Activated CD8-positive, alpha-beta T cell treated with anti-CD3 and anti-CD28 coated beads for 36 hours (primary cell): ENCODE measurements at places on chromosomes 3 and 15. TPM values are rescaled to one million over a fixed set of nuclear protein-coding genes. Genes with fewer than 3 reads are reported as not detected.

DNA sequence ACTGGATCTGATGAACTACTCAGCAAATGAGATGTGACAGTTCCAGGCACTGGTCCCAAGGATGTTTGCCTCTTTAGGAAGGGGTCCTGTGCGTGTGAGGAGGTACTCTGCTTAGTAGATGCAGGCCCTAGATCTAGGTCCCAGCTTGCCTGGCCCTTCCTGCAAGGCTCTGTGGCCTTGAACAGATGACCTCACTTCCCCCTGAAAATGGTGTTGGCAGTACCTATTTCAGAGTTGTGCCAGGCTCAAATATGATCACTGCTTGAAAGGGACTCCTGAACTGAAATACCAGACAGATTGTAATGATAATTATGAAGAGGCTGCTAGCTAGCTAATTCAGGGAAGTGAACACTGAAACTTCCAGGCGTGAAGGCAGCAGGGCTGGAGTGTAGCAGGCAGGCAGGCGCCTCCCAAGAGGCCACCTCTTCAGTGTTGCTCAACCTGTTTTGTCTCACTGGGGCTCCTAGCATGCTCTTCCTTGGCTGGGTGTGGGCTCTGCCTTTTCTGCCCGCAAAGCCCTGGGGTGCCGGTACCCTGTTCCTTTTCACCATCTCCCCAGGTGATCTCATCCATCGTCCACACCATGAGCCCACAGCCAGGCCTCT is 24.1 kb upstream of the CPNE9 start:
- H3K4me1 ChIP-seq, result no peaks in the 10 kb centered on the region
- no peak for DNase-seq
- no peak overlapping the region for H3K27ac ChIP-seq
- no peaks in the 10 kb centered on the region for H3K27me3 ChIP-seq

DNA sequence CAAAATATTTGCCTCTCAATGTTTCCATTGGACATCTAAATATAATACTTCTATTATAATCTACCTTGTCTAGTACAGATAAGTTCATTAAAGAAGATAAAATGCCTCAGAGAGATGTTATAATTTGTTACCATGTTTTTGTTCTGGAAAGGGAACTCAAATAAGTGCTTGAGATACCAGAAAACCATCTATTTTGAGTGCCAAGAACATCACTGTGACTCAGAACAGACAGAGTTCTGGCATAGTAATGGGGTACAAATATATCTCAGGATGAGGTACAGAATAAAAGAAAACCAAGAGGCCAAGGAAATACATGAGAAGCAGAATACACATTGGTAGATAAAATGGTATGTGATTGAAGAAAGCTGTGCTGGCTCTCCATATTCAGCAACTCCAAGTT is 58.9 kb downstream of the IMPG2 start:
- no peak for DNase-seq
- no peak overlapping the region for H3K4me3 ChIP-seq
- H3K27me3 ChIP-seq, result no peaks in the 10 kb centered on the region
- no peak overlapping the region for H3K27ac ChIP-seq

RTP1 gene
- not detected for total RNA-seq

GRCh38 chr15:91752081-91752785 is 101.3 kb upstream of the SLCO3A1 start:
- no peak for DNase-seq
- no peaks in the 10 kb centered on the region for H3K4me1 ChIP-seq
- H3K27ac ChIP-seq, result no peak overlapping the region
- H3K27me3 ChIP-seq, result peaks cover 6% of the 10 kb centered on the region
- H3K36me3 ChIP-seq, result no peaks in the 10 kb centered on the region
- H3K4me3 ChIP-seq, result no peak overlapping the region

PSTPIP1 gene
- total RNA-seq, result 121 TPM

GRCh38 chr3:17747174-17747889 is 4.9 kb upstream of the TBC1D5 start:
- no peak overlapping the region for H3K4me3 ChIP-seq
- H3K27me3 ChIP-seq, result peaks cover 1% of the 10 kb centered on the region
- H3K36me3 ChIP-seq, result no peaks in the 10 kb centered on the region

DNA sequence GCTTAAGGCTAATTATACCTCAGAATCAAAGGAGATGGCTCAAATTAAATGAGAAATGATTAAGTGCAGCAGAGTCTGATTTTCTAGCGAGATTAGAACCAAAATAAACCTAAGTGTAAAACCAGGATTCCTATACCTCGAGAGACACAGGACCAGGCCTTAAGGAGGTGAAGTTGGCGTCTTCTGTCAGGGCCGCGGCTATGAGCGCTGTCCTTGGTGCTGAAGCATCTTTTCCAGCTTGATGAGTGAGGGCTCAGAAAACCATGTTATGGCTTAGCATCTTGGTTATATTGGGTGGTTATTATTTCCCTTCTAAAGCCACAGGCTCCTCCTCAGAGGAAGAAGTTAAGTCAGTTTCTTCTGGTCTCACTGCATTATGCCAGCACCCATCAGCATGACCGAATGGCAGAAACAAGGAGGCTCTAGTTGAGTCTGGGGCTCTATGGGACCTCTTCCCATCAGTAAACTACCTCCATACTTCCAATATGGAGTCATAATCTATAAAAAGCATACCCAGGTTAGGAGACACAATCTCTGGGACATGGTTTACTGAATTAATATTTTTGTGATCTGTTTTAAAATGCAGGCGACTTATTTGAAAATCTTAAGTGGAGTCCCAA is 120.1 kb upstream of the NMNAT3 start:
- H3K27me3 ChIP-seq, result no peaks in the 10 kb centered on the region
- no peaks in the 10 kb centered on the region for H3K36me3 ChIP-seq
- no peak overlapping the region for H3K27ac ChIP-seq
- no peak overlapping the region for H3K4me3 ChIP-seq
- peak; percentile 33 for DNase-seq

DNA sequence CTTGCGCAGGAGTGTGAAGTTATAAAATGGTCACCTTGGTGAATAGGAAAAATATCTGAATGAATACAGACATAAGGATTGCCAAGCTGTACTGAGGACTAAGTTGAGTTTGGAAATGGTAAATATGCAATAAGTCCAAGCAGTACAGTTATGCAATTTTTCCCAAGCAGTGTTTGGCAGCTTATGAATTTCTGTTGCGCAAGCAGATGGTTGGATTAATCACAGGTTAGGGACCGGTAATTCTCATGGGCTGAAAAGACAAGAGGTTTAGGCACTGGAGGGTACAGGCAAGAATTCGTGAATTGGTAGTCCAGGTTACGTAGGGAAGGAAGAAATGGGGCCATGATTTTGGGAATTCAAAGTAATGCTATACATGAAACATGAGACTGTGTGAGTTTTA is 210.3 kb downstream of the RAP2B start:
- DNase-seq, result no peak
- H3K27ac ChIP-seq, result no peak overlapping the region
- no peak overlapping the region for H3K4me3 ChIP-seq
- H3K4me1 ChIP-seq, result no peaks in the 10 kb centered on the region
- no peaks in the 10 kb centered on the region for H3K27me3 ChIP-seq
- no peaks in the 10 kb centered on the region for H3K36me3 ChIP-seq

CCRL2 gene
- total RNA-seq, result 2.8 TPM

GRCh38 chr3:141578202-141578973 is 91.6 kb downstream of the RASA2 start:
- H3K27ac ChIP-seq, result no peak overlapping the region
- peaks cover 18% of the 10 kb centered on the region for H3K4me1 ChIP-seq
- H3K36me3 ChIP-seq, result peaks cover 38% of the 10 kb centered on the region
- H3K27me3 ChIP-seq, result no peaks in the 10 kb centered on the region
- DNase-seq, result no peak

DNA sequence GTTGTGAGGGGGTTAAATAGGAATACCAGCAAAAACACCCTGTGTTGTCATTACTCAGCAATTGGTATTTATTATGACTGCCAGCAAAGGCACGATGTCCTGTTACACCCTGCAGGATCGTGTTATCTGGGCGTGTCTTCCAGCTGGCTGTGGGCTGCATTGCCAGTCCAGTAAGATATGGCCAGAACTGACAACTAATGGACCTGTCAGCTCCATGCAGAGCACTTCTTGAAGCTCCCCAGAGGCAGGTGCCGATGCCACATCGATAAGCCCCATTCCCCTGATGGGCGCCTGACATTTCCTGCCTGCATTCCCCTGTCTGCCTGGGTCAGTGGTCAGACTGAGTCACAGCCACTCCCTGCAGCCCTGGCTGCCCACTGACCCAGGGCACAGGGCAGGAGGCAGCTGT is 79.7 kb upstream of the RASGRF1 start:
- no peaks in the 10 kb centered on the region for H3K36me3 ChIP-seq
- no peaks in the 10 kb centered on the region for H3K4me1 ChIP-seq
- DNase-seq, result no peak
- no peak overlapping the region for H3K27ac ChIP-seq

DNA sequence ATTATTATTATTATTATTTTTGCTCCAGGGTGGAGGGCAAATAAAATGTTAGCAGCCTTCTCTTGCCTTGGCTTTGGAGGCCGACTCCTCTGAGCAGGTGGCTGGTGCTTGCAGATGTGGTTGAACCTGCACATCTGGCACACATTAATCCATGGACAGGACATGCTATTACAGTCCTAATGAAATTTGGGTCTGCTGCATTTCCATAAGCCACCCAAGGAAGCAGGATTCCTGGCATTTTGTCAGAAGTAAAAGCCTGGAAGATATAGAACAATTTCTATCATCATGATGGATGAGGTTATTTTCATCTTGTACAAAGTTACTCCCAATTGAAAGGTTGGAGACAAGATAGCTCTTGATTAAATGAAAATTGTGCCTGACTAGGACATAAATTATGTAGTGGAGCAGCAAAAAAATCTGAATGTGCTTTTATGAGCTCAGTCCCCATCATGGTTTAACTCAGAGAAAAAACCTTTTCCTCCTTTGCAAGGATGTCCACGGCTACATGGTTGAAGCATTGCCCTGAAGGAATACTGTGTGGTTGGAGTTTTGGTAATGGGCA is 130.9 kb upstream of the RGMA start:
- H3K36me3 ChIP-seq, result no peaks in the 10 kb centered on the region
- H3K27me3 ChIP-seq, result no peaks in the 10 kb centered on the region
- H3K4me3 ChIP-seq, result no peak overlapping the region

DNA sequence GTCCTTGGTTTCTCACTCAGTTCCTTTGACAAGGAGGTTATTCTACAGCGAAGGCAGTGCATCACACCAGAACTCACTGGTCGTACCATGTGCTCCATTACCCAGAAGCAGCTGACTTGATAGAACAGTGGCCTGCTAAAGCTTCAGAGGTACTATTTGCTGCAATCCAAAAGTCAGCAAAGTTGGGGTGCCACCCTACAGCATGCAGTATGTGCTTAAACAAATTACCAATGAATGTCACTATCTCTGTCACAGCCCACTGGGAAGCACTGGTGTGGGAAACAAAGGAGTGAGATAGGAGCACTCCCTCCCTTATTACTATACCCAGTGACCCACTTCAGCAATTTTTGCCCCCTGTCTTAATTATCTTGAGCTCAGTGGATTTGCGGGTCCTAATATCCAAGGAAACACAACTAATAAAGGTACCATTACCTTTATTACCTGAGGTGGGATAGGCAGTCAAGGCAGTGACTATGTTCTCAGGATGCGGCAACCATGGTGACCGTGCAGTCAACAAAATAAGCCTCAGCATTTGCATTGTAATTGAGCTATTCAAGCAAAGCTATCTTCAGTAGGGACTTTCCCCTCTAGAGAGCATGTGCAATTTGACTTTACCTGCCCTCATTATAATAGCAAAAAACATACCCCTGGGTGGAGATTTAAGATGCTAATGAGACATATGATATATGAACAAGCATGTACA is 199.4 kb downstream of the OCA2 start:
- no peaks in the 10 kb centered on the region for H3K36me3 ChIP-seq
- H3K4me3 ChIP-seq, result no peak overlapping the region
- H3K27me3 ChIP-seq, result no peaks in the 10 kb centered on the region
